ENCODE measurements at places on chromosomes 16 and 17. TPM values are rescaled to one million over a fixed set of nuclear protein-coding genes. Genes with fewer than 3 reads are reported as not detected.

SDR42E1 gene
- total RNA-seq = 1.6 TPM

KRT23 gene
- total RNA-seq = not detected

HLF gene
- total RNA-seq = 0.42 TPM

ASIC2 gene
- 2.9 TPM for total RNA-seq

SPEM2 gene
- total RNA-seq = 0.08 TPM

ZMYND15 gene
- 0.56 TPM for total RNA-seq

FAM20A gene
- not detected for total RNA-seq

VAT1L gene
- total RNA-seq = not detected

CLEC19A gene
- total RNA-seq = 0.08 TPM

SLFN14 gene
- not detected for total RNA-seq

OR1A1 gene
- total RNA-seq = not detected

KIF18B gene
- total RNA-seq = 40.2 TPM

EVPLL gene
- 0.06 TPM for total RNA-seq

NXN gene
- 27.3 TPM for total RNA-seq

CCDC154 gene
- 0.49 TPM for total RNA-seq

PRAC1 gene
- not detected for total RNA-seq

RAB26 gene
- total RNA-seq = 2.7 TPM

OTOA gene
- total RNA-seq = 0.05 TPM

CLEC18B gene
- total RNA-seq = 0.11 TPM

ENPP7 gene
- total RNA-seq = not detected

EMP2 gene
- total RNA-seq = 23.7 TPM

BEAN1 gene
- total RNA-seq = 3.3 TPM

MAPT gene
- total RNA-seq = 1.9 TPM

BICDL2 gene
- not detected for total RNA-seq

DHRS7C gene
- not detected for total RNA-seq

CDH3 gene
- 0.45 TPM for total RNA-seq

SNAI3 gene
- total RNA-seq = not detected

CBX2 gene
- 19.2 TPM for total RNA-seq

TNP2 gene
- not detected for total RNA-seq

PLCG2 gene
- 4.5 TPM for total RNA-seq

RHBDL1 gene
- total RNA-seq = 1.4 TPM

VPS4A gene
- 30.4 TPM for total RNA-seq

SOCS7 gene
- total RNA-seq = 18.2 TPM

KDM6B gene
- total RNA-seq = 16.8 TPM

DNAI2 gene
- not detected for total RNA-seq

GPR179 gene
- 0.05 TPM for total RNA-seq

IGSF6 gene
- total RNA-seq = not detected

ST3GAL2 gene
- 27.2 TPM for total RNA-seq

MAPK7 gene
- total RNA-seq = 24.1 TPM

SLC16A11 gene
- not detected for total RNA-seq

AGRP gene
- total RNA-seq = not detected

DHODH gene
- 12.3 TPM for total RNA-seq

KIF2B gene
- not detected for total RNA-seq

LITAFD gene
- not detected for total RNA-seq

NRN1L gene
- not detected for total RNA-seq

EME1 gene
- 14.4 TPM for total RNA-seq
